ENCODE measurements at places on chromosomes 3 and 15.

DNA sequence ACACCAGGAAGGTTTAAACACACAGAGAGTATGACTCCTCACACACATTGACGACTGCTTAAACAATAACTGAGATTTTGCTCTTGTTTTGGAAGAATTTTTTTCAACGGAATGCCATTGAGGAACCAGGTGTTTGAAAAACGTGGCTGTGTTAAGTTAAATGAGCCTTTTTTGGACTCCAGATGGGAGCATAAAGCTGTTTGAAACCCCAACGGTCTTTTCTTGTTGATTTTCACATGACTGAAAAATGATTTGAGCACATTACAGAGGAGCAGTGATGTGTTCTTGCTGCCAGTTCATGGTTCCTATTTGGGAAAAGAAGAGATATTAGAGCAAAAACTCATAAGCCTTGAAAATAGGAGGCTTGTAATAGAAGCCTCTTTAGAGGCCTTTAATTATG is 97.8 kb upstream of the SELENOK start:
- no peak for DNase-seq

GRCh38 chr3:157147099-157147803 is 12.7 kb downstream of the CCNL1 start:
- DNase-seq = no peak

DNA sequence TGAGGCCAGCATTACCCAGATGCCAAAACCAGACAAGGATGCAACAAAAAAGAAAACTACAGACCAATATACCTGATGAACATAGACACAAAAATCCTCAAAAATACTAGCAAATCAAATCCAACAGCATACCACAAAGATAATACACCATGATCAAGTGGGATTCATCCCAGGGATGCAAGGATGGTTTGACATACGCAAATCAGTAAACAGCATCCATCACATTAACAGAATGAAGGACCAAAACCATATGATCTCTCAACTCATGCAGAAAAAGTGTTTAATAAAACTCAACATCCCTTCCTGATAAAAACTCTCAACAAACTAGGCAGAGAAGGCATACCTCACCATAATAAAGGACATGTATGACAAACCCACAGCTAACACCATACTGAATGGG is 14.0 kb upstream of the PIAS1 start:
- DNase-seq = no peak

DNA sequence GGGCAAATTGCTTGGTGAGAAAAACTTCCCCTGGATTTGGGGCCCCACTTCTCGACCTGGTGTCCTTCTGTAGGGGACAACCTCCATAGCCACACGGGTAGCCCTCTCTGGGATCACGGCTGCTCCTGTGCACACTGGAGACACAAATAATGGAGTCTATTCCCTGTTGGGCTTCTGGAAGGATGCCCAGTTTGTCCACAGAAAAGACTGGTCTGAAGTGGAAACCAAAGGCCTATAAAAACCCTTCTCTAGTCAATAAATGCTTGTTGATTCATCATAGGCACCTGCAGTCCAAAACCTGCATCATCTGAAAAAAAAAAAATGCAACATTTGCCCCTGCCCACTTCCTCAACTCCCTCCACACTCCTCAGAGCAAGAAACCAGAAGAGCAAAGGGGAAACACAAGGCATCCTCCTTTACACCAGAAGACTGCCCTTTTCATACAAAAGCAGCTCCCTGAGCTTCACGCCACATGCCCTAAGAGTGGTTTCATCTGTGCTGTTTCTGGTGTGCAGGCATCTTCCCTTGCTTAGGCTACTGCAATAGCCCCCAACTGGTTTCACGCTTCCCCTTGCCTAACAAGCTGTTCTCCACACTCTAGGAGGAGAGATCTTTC is 36.3 kb downstream of the SRGAP3 start:
- no peak for DNase-seq

DNA sequence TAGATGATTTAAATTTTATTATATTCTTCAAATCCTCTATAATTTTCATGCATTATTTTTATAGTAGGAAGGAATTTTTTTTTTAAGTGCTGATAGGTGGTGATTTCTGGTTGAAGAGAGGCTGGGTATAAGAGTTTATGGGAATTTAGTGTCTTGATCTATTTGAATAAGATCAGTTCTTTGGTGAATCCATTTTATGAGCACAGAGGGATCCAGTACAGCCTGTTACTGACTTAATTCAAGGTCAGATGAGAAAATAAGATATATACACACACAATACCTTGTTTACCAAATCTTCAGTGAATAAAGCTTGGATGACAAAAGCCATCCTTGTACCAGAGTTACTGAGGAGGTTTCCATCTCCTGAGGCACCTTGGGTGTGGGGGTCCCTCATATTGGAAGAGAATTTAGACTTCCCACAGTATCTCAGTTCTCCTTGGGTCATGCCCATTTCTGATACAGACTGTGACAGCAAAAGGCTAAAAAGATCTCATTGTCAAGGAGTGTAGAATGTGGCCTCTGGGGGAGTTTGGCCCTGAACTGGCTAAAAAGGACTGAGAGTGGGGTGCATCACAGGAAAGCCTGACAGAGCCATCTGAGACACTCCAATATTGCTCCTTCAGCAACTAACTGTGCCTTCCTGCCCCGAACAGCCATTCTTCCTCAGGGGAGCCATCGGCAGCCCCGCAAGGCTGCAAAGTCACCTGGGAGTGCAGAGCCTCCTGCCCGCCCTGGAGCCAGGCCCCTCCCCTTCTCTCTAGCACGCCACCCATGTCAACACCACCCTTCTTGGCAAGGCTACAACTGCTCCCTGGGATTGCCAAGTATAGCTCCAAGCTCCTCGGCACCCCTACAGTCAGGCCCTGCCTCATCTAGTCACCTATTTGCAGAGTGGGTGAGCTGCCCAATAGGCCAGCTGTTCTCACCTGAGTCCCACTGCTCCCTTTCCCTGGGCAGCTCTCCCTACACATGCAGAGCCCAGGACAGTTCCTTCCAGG is 43.1 kb upstream of the HACD2 start:
- DNase-seq = no peak

DNA sequence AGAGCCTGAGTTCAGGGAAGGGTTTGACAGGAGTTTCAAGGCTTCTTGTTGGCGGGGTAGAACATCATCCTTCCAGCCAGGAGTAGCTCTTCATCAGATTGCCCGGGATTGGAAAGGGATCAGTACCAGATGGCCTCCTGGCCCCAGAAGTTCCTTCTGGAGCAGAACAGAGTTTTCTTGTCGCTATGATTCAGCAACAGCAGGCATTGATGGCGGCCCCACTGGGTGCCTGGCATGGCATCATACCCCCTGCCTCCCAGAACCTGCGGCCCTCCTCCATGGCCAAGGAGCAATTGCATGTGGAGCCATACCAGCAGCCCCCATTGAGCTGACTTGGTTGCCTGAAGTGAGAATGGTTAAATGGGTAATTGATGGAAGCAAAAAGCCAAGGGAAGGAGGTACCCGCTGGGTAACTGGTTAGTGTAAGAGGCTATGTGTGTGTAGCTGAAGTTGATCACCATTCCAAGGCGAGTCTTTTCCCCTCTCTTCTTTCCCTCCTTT is 305.6 kb downstream of the PTPRG start:
- DNase-seq = no peak

DNA sequence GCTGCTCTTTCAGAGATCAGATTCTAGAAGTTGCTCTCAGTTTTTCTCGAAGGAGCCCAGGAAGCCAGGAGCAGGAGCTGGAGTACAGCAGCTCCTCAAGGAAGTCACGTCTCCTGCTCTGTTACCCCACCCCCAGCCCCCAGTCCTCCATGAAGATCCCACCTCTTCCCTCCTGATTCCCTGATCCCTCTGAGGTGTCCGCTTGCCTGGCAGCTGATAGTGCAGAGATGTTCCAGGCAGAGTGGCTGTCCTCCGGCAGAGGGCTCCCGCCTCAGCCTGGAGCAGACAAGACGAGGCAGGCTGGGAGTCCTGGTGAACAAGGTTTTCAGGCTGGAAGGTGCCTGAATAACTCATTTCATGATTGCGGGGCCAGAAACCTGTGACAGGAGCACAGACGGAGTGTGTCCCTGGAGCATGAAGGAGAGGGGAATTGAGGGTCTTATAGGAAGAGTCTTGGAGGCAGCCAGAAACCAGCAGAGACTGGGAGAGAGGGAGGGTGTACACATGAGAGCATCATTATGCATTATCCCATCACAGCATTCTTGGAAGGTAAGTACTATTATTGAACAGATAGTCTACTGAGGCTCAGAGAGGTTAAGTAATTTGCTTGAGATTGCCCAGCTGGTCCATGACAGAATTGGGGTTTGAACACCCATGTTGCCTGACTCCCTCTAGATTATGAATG is 1.2 kb downstream of the HRH1 start:
- no peak for DNase-seq

GRCh38 chr15:33934921-33935320 is 33.4 kb upstream of the CHRM5 start:
- DNase-seq = no peak

DNA sequence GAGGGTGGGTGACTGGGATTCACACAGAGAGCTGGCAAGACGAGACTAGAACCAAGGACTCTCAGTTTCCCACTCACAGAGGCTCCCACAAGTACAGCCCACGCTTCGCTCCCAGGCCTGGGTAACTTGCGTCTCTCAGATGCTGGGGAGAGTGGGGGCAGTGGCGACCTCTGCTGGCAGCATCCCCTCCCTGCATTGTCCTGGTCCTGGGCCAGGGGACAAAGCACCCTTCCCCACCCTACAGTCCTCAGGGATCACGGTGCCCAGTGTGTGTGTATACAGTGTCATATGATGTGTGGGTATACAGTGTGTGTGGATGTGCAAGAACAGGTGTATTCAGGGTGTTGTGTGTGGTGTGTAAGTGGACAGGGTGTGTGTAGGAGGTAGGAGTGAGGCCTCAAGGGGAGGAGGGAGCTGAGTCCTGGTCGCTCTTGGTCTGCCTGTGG is 12.8 kb downstream of the VILL start:
- DNase-seq = peak; percentile 62
